ENCODE measurements at places on chromosomes 12 and 14.

- DNase-seq: no peak
Observed at GRCh38 chr12:15897433-15897832, 13.7 kb upstream of the DERA start.

- DNase-seq: no peak
Observed at GRCh38 chr12:70759161-70759918, 122.1 kb upstream of the PTPRB start.

DNA sequence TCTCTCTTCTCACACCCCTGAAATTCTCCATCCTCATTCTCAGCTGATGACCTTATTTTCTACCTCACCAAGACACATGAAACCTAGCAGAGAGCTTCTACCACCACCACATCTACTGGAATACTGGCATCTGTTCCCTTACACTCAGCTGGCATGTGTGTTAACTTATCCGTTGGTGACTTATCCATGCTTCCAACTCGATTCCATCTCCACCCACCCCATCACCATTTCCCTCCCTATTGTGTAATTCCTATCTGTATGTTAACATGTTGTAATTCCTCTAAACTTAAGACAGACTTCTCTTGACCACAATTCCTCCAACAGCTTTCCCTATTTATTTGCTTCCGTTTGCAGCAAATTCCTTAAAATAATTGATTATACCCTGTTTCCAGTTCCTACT is 15.4 kb downstream of the C1S start:
- no peak for DNase-seq

DNA sequence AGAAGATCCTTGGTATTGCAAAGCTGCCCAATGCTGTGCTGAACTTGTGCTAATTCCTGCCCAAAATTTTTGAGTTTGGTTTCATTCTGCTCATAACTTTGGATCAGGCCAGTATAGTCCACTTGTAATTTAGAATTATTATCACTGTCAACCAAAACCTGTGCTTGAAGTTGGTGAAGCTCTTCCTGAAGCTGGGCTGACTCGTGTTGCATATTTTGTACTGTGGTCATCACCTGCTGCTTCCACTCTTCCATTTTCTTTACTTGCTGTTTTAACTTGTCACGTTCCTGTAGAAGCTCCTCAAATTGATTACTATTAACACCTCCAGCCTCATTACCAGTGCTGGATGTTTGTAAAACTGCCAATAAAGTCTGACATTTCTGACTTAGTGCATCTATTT is 35.8 kb downstream of the TRIP11 start:
- no peak for DNase-seq

- no peak for DNase-seq
Observed at GRCh38 chr12:62933220-62933601, 1.7 kb downstream of the PPM1H start.

DNA sequence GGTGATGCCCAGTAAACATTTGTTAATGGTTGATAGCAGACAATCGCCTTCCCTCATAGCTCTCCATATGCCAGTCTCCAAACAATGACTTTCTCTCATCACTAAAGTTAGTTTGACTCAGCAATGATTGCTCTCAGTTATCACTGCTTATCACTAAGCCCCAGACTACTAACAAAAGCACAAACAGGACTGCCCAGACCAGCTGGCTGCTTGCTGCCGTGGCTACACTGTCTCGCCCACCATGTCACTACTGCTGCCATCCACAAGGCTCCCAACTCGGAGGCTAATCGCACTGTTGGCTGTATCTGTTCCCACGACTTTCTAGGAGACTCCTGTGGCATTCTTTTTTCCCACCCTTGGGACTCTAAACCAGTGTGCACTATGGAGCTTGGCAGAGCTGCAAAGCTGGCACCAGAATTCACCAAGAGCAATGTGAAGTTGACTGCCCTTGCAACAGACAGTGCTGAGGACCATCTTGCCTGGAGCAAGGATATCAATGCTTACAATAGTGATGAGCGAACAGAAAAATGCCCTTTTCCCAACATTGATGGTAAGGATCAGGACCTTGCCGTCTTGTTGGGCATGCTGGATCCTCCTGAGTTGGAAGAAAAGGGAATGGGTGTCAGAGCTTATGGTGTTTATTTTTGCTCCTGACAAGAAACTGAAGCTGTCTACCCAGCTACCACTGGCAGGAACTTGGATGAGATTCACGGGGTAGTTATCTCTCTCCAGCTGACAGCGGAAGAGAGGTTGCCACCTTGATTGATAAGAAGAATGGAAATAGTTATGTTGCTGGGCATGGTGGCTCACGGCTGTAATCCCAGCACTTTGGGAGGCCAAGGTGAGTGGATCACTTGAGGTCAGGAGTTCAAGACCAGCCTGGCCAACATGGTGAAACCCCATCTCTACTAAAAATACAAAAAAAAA is 27.1 kb upstream of the NR2C1 start:
- DNase-seq: no peak

- no peak for DNase-seq
Observed at GRCh38 chr14:104138098-104138717, at the start of gene KIF26A. TSS of gene KIF26A (plus strand) at chr14:104138587. CDS start at chr14:104138723, 136 bp downstream.

GRCh38 chr12:52515927-52516831 is 4.0 kb downstream of the KRT5 start:
- no peak for DNase-seq

DNA sequence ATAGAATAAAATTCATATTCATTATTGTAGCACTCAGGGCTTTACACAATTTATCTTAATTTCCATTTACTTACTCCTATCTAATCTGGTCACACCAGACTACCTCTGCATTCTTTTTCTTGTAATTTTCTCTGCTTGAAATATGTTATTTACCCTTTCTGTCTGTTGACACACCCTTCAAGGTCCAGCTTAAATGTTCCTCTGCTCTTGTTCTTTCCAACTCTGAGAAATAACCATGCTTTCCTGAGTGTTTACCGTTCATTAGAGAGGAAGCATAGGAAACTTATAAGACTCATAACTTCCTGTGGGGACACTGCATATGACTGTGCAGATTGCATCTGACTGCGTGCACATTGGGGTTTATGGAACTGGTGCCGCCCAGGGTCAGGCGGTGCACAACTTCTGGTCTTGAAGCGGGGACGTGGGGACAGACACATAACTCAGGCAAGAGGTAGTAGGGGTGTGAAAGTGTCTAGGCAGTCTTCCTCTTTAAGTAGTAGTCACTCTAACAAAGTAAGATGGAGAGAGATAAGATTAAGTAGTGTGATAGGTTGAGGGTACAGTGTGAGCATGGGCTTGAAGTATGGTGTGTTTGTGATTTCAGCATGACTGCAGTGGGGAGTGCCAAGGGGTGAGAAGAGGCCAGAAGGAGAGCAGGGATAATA is 42.6 kb upstream of the FOXJ2 start:
- DNase-seq: no peak

DNA sequence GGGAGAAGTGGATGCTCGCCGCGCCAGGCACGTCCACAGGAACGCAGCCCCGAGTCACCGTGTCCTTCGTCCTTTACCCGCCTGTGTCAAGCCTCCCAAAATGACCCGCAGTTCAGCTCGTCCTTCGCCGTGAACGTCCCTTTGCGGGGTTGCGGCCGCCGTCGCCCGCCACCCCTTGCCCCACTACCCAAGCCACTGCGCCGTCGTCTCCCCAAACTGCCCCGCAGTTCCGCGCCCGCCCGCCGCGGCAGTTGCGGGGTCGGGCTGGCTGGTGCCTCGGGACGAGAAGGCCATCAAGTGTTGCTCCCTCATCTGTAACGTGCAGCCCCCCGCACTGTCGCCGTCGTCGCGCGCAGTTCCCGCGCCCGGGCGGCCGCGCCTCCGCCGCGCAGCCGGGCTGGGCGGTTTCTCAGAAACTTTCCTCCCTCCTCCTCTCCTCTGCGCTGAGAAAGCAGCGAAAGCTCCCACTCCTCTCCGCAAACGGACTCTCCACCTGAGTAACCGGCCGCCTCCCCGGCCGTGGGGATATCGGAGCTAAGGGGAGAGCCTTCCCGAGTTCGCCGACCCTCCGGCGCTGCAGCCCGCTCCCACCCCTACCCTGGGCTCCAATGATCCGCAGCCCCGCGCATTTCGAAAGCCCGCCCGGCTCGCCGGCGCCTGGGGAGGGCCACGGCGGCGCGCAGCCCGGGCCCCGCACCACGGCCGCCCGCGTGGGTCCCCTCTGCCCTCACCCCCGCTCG is 6.7 kb downstream of the CDKN1B start:
- DNase-seq: no peak

DNA sequence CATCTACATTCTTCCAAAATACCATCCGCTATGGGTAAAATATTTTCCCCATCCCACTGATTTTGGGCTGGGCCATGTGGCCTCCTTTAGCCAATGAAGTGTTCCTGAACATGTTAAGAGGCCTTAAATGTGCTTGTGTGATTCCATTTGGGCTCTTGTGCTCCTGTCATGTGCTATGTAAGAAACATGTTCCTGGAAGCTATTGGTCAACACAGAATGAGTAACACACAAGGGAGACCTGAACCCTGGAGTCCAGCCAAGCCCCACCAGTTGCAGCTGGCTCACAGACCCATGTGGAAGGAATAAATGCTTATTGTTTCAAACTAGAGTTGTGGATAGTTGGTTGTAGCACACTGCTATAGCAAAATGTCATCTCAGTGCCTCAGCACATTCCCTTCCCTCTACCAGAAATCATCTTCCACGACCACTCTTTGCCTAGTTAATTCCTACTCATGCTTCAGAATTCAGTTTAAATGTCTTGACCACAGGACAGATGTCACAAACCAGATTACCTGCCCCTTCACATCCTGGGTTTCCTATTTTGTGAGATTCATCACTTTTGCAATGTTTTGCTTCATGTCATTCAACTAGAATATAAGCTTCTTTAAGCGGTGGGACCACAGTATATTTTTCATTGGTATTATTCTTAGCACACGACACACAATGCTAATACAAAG is 217.3 kb upstream of the EEA1 start:
- no peak for DNase-seq

GRCh38 chr14:36605506-36605857 is 23.1 kb upstream of the NKX2-8 start:
- no peak for DNase-seq

DNA sequence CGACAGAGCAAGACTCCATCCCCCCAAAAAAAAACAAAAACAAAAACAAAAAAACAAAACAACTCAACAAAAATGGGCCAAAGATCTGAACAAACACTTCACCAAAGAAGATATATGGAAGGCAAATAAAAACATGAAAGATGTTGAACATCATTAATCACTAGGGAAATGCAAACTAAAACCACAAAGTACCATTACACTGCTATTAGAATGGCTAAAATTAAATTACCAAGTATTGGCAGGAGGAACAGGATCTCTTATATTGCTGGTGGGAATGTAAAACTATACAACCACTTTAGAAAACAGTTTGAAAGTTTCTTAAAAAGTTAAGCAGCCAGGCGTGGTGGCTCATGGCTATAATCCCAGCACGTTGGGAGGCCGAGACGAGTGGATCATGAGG is 12.9 kb downstream of the SOS2 start:
- DNase-seq: no peak

DNA sequence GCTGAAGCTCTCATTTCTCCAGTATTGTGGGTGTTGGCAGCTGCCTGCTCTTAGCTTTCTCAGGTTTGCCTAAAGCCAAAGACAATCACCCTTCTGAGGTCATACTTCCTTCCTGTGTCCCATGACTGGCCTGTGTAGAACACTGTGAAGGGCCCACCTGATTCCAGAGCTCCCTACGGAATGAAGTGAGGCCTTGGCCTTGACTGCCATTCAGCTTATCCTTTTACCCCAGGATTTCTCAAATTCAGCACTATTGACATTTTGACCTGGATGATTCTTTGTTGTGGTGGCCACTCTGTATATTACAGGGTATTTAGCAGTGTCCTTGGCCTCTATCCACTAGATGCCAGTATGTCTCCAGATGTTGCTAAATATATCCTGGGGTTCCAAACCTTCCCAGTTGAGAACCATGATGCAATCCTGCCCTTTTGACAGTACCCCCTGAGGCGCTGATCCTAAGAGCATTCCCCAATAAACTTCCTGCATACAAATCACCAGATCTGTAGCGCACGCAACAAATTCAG is 112.3 kb upstream of the KRR1 start:
- no peak for DNase-seq
